ENCODE measurements at places on chromosomes 3 and 15. TPM values are rescaled to one million over a fixed set of nuclear protein-coding genes. Genes with fewer than 3 reads are reported as not detected.

Gene C15orf62
- total RNA-seq = 0.43 TPM

DNA sequence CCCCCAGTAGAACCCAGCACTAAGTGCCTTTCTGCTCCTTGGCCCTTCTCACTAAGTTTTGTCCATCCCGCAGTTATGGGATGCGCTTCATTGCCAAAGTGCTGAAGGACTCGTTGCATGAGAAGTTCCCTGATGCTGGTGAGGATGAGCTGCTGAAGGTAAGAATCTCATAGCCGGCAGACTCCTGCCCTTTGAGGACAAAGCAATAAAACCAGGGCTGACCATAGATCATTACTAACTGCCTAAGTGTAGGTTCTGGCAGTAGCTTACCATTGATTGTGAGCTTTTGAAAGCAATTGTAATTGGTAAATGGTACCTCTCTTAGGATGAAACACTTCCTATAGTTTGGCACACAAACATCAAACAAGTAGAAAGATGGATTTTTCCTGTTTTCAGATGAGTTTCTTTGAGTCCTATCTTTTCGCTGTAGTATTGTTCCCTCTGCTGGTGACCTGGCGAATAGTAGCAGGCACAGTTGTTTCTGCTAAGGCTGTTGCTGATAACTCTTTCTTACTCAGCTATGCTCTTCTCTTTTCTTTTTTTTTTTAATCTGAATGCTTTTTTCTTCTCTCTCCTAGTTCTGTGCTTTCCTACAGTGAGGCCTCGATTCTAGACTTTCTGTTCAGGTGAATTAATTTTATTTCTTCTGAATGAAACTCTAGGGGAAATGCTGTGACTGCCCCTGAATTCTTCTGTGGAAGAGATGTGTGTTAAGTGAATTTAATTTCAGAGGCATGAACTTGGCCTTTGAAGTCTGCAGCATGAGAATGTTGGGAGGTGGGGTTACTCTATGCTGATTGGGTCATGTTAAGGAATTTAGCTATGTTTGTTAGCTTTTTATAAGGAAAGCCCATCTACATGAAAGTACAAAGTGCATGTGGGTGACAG lies 47.4 kb upstream of the CRTC3 start:
- DNase-seq = peak; percentile 62

DNA sequence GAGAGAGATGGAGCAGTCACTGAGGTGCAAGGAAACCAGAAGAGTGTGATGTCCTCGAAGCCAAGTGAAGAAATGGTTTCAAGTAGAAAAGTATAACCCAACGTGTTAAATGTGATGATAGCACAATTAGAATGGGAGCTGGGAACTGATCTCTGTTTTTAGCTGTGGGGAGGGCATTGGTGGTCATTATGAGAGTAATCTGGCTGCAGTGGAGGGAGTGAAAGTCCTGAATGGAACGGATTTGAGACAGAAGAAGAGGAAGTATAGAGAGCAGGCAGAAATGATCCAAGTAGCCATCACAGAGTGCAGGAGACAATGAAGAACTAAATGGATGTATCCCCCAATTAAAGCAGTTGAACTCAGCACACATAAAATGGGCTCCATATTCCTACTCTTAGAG lies 235.3 kb downstream of the IGSF11 start:
- no peak for DNase-seq

Gene UCN2
- not detected for total RNA-seq

Gene MCTP2
- 38.5 TPM for total RNA-seq

GRCh38 chr3:148990236-148990635 lies 1.1 kb upstream of the GYG1 start:
- DNase-seq = peak; percentile 24

DNA sequence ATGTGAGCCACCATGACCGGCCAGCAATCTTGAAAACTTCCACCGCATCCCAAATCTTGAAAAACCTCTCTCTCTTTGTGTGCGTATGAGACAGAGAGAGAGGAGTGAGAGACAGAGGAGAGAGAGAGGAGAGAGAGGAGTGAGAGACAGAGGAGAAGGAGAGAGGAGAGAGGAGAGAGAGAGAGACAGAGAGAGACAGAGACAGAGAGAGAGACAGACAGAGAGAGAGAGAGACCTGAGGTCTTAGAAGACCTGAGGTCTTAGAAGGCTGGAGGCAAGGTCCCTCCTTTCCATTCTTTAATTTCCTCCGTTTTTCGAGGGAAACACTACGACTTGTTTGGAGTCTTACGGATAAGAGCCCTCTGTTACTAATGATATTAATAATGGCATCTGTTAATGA lies 39.5 kb downstream of the TMEM40 start:
- DNase-seq = no peak

GRCh38 chr3:188092648-188093047 lies 61.3 kb upstream of the LPP start:
- DNase-seq = peak; percentile 75

GRCh38 chr15:74907163-74907870 lies 666 bp upstream of the FAM219B start:
- DNase-seq = no peak

DNA sequence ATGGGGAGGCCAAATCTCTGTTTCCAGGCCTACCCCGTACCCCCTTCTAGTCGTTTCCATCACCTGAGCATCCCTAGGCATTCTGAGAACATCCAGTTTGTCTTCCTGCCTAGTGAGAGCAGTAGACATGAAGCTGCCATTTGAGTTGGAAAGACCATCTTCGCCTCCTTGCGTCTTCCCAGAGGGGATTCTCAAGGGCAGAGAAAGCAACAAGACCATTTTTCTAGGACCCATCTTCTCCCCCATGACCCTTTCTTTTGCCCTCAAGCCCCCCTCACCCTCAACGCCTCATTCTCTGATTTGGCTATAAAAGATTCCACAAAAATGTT lies 148.7 kb upstream of the BHLHE40 start:
- DNase-seq = no peak

- no peak for DNase-seq
Measured at GRCh38 chr3:74059301-74059922, 434.7 kb upstream of the PDZRN3 start.

GRCh38 chr15:83283138-83283812 lies 1.2 kb downstream of the BNC1 start:
- no peak for DNase-seq

- DNase-seq = no peak
Measured at GRCh38 chr3:65564483-65564882, 474.2 kb downstream of the MAGI1 start.

Gene SNX22
- total RNA-seq = 0.38 TPM

Gene GXYLT2
- total RNA-seq = not detected

GRCh38 chr3:123330441-123330991 lies 118.4 kb downstream of the ADCY5 start:
- DNase-seq = no peak

Gene ZNF385D
- not detected for total RNA-seq

- DNase-seq = no peak
Measured at GRCh38 chr3:121819236-121819635, 15.6 kb downstream of the IQCB1 start.

Gene TMED3
- total RNA-seq = 37.8 TPM

Gene PYGO1
- not detected for total RNA-seq

GRCh38 chr15:55555089-55555488 lies 33.1 kb downstream of the PYGO1 start:
- no peak for DNase-seq

- DNase-seq = no peak
Measured at GRCh38 chr15:37076543-37076942, 23.8 kb downstream of the MEIS2 start.

Gene CHRNA7
- total RNA-seq = not detected

- no peak for DNase-seq
Measured at GRCh38 chr3:180036092-180036670, 556 bp downstream of the PEX5L start.

Gene DISP2
- total RNA-seq = 0.02 TPM

- no peak for DNase-seq
Measured at GRCh38 chr15:80462836-80463512, 58.8 kb downstream of the ARNT2 start.

Gene PLA2G4F
- not detected for total RNA-seq

GRCh38 chr3:47741925-47742324 lies 39.8 kb downstream of the SMARCC1 start:
- no peak for DNase-seq

DNA sequence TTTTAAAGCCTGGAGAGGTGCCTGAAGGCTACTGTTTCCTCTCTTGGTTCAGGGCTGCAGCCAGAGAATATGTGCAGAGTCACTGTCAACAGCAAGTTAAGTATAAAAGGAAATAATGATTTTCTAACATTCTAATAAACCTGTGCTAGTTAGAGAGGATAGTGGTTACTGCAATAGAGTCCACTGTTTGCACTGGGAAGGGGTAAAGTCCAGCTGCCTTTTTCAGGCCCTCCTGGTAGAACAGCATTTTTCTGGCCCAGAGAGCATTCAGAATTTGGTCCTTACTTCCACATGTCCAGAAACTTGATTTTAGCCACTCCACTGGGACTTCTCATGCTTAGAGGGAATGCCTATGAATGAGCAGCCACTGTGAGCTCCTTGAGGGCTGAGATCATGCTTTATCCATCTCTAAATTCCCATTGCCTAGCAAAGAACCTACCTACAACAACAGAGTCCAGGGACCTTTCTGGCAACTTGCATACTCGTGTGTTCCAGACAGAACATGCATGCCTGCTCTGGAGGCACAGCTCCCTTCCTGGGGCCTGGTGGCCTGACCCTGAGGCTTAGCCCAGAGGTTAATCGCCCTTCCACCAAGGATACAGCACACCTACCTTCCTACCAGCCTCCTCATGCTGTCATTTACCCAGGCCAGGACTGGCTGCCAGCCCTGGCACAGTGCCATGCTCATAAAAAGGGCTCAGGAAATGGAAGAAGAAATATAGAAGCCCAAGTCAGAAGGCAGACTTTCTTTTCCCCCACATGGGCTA lies 50.3 kb upstream of the ATP13A3 start:
- DNase-seq = no peak

Gene ATP2C1
- total RNA-seq = 53.2 TPM

GRCh38 chr3:81723732-81724313 lies 37.6 kb downstream of the GBE1 start:
- no peak for DNase-seq

GRCh38 chr15:35023804-35024203 lies 35.7 kb upstream of the ZNF770 start:
- DNase-seq = no peak

GRCh38 chr3:10389995-10390394 lies 69.1 kb upstream of the SEC13 start:
- no peak for DNase-seq

DNA sequence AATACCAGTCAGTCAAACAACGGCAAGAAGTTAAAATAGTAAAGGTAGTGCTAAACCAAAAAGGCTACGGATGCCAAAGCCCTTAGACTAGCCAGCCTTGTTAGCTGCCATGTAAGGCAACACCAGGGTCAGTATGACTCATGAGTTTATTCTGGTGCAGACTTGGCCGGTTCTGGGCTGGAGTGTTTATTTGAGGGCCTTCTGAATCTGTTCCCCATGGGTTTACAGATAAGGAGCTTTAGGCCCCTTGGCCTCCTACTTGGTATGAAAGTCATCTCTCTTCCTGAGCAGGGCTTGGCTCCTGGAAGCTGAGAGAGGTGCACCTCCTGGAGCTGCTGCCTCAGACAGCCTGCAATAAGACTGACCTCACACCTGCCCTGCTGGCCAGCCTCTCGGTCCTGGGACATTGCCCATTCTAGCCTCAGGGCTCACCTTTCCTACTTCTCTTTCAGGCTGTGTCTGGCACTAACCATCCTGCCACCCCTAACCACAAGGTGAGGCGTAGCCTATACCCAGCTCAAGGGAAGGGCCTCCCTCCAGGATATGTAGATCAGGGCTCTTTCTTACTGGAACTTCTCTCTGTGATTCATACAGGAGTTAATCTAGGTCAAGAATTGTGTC lies 10.4 kb upstream of the RTP1 start:
- no peak for DNase-seq

Gene CACNA2D3
- total RNA-seq = not detected

- no peak for DNase-seq
Measured at GRCh38 chr3:57086201-57086600, 25.7 kb downstream of the SPATA12 start.

- peak; percentile 82 for DNase-seq
Measured at GRCh38 chr3:195863121-195864061, 45.0 kb downstream of the TNK2 start.

Gene ADAMTSL3
- total RNA-seq = not detected

GRCh38 chr15:66715181-66715624 lies 13.2 kb downstream of the SMAD6 start:
- DNase-seq = no peak

- peak; percentile 42 for DNase-seq
Measured at GRCh38 chr3:89098964-89099585, 8.3 kb upstream of the EPHA3 start.

GRCh38 chr3:135929670-135930069 lies 35.9 kb upstream of the PPP2R3A start:
- DNase-seq = no peak

GRCh38 chr3:124592658-124593441 lies 137.4 kb upstream of the UMPS start:
- DNase-seq = peak; percentile 63

- no peak for DNase-seq
Measured at GRCh38 chr3:184200825-184201224, 14.8 kb downstream of the ABCF3 start.

- peak; percentile 45 for DNase-seq
Measured at GRCh38 chr15:34365091-34365825, 1.7 kb downstream of the LPCAT4 start.

DNA sequence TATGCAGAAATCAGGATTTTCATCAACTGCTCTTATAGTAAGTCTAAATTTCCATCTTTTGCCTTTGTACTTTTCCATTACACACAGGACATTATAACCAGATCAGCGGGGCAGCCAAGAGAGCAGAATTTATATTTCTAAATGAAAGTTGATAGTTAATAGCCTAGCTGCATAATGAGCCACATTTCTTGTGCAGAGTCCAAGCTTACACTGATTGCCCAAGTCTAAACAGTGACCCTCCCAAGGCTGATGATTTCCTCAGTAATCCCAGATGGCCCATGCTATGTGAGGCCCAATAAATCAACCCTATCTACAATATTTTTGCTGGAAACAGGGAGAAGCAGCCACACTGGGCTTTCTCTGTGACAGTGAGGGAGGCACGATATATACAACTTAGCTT lies 475.8 kb upstream of the KCNMB2 start:
- no peak for DNase-seq

Gene MANF
- total RNA-seq = 162 TPM

Gene RNF111
- 25.0 TPM for total RNA-seq

GRCh38 chr3:137121704-137122314 lies 164.0 kb downstream of the IL20RB start:
- DNase-seq = peak; percentile 20

GRCh38 chr3:124461838-124462632 lies 268.2 kb upstream of the UMPS start:
- DNase-seq = no peak

Gene PDZRN3
- total RNA-seq = not detected
